Activated naive CD4-positive, alpha-beta T cell treated with anti-CD3 and anti-CD28 coated beads, Interleukin-2, amount 10 ng/mL, durations not matched to agents 7 days and 5 days (primary cell): ENCODE measurements at places on chromosomes 6 and 20.

DNA sequence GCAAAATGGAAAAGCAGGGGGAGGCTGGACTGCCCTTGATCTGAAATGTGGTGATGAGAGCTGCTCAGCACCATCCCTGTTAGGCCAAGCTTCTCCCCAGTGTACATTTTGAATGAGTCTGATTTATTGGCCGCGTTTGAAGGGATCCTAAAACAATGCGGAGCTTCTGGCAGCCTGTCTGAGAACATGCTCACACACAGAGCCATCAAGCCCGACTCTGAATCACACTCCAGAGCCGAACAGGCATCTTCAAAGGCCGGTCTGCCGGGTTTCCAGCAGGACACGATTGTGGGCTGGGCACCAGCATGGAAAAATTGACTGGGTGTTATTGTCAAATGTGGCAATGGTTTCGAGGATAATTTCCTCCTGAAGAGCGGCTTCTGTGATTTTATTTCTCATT is 235.9 kb downstream of the TFAP2C start:
- H3K36me3 ChIP-seq, result no peaks in the 10 kb centered on the region
- no peaks in the 10 kb centered on the region for H3K4me1 ChIP-seq
- peaks cover 29% of the 10 kb centered on the region for H3K27me3 ChIP-seq
- no peak overlapping the region for H3K4me3 ChIP-seq

DNA sequence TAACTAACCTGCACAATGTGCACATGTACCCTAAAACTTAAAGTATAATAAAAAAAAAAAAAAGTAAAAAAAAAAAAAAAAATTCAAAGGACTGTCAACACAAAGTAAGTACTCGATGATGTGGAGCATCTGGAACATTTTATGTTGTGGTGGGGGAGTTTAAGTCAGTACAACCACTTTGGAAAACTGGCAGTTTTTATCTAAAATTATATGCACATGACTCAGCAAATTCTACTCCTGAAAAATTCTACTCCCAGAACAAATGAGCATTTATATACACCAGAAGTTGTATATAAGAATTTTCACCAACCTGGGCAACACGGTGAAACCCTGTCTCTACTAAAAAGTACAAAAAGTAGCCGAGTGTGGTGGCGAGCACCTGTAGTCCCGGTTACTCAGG is 36.9 kb upstream of the CCDC28A start:
- no peak overlapping the region for H3K4me3 ChIP-seq
- H3K4me1 ChIP-seq, result no peaks in the 10 kb centered on the region
- H3K27me3 ChIP-seq, result peaks cover 9% of the 10 kb centered on the region
- no peaks in the 10 kb centered on the region for H3K36me3 ChIP-seq

DNA sequence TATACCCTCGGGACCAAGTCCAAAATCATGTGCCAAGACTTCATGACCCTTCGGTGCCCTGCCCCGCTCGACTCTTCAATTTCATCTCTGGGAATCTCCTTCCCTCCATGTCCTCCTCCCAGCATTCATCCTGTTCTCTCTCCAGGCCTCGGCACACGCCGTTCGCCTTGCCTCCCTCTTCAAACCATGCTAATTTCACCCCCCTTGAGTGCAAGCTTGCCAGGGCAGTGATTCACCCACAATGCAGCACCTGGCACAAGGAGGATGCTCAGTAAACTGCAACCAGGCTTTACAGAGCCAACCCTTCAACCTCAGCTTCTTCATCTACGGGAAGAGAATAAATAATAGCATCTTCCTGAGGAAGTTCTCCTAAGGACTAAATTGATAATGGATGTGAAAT is 4.1 kb downstream of the KCNS1 start:
- peaks cover 13% of the 10 kb centered on the region for H3K4me1 ChIP-seq
- no peak for DNase-seq
- no peak overlapping the region for H3K27ac ChIP-seq

- no peak for DNase-seq
- H3K4me1 ChIP-seq, result no peaks in the 10 kb centered on the region
- peaks cover 50% of the 10 kb centered on the region for H3K36me3 ChIP-seq
- H3K27ac ChIP-seq, result no peak overlapping the region
- no peak overlapping the region for H3K4me3 ChIP-seq
These were observed 559.5 kb downstream of the UTRN start for GRCh38 chr6:144844596-144844995.

DNA sequence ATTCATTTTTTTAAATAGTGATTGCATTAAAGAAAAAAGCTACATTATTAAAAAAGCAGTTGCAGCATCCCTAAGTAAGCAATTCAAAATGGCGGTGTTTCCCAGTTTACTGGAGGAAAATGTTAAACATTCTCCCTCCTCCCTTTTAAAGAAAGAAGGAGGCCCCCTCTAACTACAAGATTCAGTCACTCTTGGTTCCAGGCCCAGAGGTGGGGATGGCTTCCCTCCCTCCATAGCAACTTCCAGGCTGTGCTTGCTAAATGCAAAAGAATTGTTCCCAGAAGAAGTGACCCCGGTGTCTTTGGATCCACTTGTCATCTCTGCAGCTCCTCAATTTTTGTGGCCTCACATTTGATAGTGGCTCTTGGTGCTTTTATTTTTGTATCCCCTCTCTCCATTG is 165.9 kb downstream of the SOBP start:
- DNase-seq, result no peak
- H3K27ac ChIP-seq, result no peak overlapping the region
- H3K4me3 ChIP-seq, result no peak overlapping the region
- H3K27me3 ChIP-seq, result peaks cover 21% of the 10 kb centered on the region
- H3K36me3 ChIP-seq, result peaks cover 2% of the 10 kb centered on the region

- no peaks in the 10 kb centered on the region for H3K36me3 ChIP-seq
- no peak overlapping the region for H3K4me3 ChIP-seq
- DNase-seq, result no peak
- H3K4me1 ChIP-seq, result no peaks in the 10 kb centered on the region
- H3K27me3 ChIP-seq, result no peaks in the 10 kb centered on the region
These were observed 654.5 kb upstream of the PTCHD4 start for GRCh38 chr6:48765352-48765961.

DNA sequence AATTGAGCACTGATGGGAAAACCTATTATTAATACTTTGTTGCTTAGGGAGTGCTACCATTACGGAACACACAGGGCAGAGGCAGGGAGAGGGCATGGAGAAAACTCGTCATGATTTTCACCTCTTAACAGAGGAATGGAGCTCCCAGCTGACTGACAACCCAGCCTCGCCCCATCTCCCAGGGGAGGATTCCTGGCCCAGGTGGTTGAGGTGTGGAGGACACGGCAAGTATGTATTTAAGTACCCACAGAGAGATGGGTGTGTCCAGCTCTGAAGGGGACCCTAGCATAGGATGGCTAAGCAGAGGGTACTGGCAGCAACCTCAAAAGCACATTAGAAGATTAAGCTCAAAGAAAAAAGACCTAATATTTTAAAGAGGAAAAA is 261.9 kb upstream of the MOCS1 start:
- no peaks in the 10 kb centered on the region for H3K4me1 ChIP-seq
- no peak for DNase-seq
- H3K4me3 ChIP-seq, result no peak overlapping the region
- no peaks in the 10 kb centered on the region for H3K36me3 ChIP-seq
- H3K27me3 ChIP-seq, result no peaks in the 10 kb centered on the region

DNA sequence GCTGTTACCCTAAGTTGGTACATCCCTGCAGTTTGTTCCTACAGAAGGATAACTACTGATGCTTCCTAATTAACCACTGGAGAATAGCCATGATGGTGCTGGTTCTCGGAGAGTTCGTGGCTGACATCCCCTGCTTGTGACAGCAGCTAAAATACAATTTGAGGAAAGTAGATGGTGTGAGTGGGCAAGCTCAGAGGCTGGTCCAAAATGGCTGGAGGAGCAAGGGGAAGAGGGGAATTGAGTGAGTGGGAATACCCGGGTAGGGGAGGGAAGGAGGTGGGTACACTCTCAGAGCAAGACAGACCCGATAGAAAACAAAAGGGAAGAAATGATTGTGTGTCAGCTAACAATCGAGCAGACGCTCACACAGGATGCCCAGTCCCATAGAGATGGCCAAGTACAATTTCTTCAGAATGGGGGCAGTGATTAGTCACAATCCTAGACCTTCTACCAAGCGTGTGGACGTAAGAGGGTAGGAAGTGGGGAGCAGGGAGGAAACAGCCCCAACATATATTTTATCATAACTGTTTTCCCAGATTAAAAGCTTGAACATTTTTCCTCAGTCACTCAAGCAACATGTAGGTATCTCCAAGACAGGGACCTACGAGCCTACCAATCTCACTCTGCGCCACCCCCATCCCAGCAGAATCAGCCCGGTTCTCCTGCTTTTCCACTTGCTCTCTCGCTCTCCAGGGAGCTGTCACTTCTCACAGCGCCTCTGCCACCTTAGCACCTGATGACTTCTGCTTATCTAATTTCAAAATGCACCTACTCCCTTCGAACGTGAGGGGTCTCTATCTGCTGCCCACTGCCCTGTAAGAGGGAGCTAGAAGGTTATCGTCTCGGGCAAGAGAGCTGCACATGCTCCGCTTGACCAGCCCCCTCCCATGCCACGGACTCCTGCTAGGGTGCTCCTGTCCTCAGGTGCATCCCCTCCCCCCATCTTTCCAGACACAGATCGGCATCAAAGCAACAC is 26.2 kb downstream of the RIPOR2 start:
- DNase-seq, result no peak
- H3K4me1 ChIP-seq, result peaks cover 95% of the 10 kb centered on the region
- H3K27ac ChIP-seq, result peak overlapping the region; percentile 90
- H3K4me3 ChIP-seq, result peak overlapping the region; percentile 92

DNA sequence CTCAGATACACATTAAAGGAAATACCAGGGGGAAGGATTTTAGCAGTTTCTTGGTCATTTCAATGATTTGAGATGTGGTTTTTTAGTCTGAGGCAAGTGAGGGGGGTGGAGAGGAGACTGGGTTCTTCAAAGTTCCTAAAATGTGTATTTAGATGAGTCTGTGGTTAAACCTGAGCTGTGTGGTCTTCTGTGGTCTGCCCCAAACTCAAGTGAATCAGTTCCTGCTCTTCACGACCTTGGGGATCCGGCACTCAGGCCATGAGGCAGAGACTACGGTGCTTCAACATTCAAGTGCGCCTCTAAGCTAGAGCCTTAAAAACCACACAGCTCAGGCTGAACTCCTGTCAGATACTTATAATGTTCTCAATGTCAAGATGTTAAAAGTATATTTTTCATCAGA is 406.7 kb downstream of the LMBRD1 start:
- H3K4me1 ChIP-seq, result peaks cover 3% of the 10 kb centered on the region
- no peak for DNase-seq
- H3K27me3 ChIP-seq, result no peaks in the 10 kb centered on the region

- no peaks in the 10 kb centered on the region for H3K27me3 ChIP-seq
- no peak overlapping the region for H3K4me3 ChIP-seq
- no peak overlapping the region for H3K27ac ChIP-seq
- H3K4me1 ChIP-seq, result no peaks in the 10 kb centered on the region
- peaks cover 2% of the 10 kb centered on the region for H3K36me3 ChIP-seq
These were observed 46.6 kb downstream of the SLX4IP start for GRCh38 chr20:10481676-10482075.

DNA sequence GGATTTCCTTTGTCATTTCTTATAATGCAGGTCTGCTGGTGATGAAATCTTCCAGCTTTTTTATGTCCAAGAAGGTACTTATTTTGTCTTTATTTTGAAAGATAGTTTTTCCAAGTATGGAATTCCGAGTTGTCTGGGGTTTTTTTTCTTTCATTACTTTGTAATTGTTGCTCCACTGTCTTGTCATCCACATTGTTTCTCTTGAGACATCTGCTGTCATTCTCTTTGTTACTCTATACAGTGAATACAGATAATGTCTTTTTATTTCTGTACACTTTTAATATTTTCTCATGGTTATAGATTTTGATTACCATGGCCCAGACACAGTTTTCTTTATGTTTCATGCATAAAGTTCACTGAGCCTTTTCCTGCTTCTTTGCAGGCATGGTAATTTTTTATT is 133.1 kb downstream of the SYCP2 start:
- peaks cover 20% of the 10 kb centered on the region for H3K27me3 ChIP-seq
- DNase-seq, result no peak
- no peak overlapping the region for H3K4me3 ChIP-seq
- H3K4me1 ChIP-seq, result no peaks in the 10 kb centered on the region
- H3K36me3 ChIP-seq, result no peaks in the 10 kb centered on the region

DNA sequence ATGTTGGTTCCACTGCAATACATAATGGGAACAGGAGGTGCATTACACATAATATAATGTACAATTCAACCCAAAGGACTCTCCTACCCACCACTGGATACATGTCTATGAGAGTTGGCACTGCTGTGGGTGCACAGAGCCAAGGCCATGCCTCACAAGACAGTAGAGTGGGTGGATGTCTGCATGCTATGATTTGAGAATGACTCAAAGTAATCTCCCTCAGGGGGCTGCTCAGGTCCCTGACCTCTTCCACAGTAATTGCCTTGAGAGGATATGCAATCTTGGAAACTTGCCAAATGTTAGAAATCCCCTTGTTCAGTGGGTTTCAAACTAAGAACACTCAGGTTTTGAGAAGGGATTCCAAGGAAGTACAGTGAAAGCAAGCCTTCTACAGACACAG is 79.0 kb downstream of the ANKEF1 start:
- DNase-seq, result no peak
- H3K4me3 ChIP-seq, result no peak overlapping the region
- no peaks in the 10 kb centered on the region for H3K27me3 ChIP-seq
- H3K27ac ChIP-seq, result no peak overlapping the region

- no peaks in the 10 kb centered on the region for H3K4me1 ChIP-seq
- H3K4me3 ChIP-seq, result no peak overlapping the region
- no peaks in the 10 kb centered on the region for H3K36me3 ChIP-seq
- DNase-seq, result no peak
- peaks cover 4% of the 10 kb centered on the region for H3K27me3 ChIP-seq
- no peak overlapping the region for H3K27ac ChIP-seq
These were observed 124.3 kb upstream of the SOX4 start for GRCh38 chr6:21469213-21469612.

GRCh38 chr20:40688129-40689099 is 622 bp downstream of the MAFB start:
- H3K36me3 ChIP-seq, result no peaks in the 10 kb centered on the region
- peaks cover 17% of the 10 kb centered on the region for H3K4me1 ChIP-seq
- DNase-seq, result no peak
- peaks cover 97% of the 10 kb centered on the region for H3K27me3 ChIP-seq
- no peak overlapping the region for H3K4me3 ChIP-seq

DNA sequence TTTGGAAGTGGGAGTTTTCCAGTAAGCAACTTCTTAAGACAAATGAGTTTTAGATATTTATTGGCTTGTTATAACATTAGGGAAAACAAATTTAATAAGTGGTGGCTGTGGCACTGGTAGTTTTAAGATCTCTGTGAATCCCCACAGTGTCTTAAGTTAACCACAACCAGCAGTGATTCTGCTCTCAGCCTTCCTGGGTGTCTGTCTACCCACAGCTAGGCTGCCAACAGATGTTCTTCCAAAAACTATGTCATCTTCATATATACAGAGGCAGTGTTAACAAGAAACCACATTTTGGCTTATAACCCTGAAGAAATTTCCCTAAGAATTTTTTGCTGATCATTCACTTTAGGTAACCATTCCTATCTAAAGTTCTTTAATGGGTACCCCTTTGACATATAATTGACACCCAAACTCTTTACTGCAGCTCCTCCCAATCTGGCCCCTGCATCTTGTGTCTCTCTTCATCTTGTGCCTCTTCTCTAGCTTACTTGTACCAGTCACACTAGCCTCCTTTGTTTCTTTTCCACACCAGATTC is 52.7 kb downstream of the TOP1 start:
- H3K36me3 ChIP-seq, result peaks cover 66% of the 10 kb centered on the region
- no peaks in the 10 kb centered on the region for H3K27me3 ChIP-seq
- DNase-seq, result no peak
- peaks cover 43% of the 10 kb centered on the region for H3K4me1 ChIP-seq
- H3K27ac ChIP-seq, result no peak overlapping the region
- no peak overlapping the region for H3K4me3 ChIP-seq
